ENCODE measurements at places on chromosomes 3 and 15. TPM values are rescaled to one million over a fixed set of nuclear protein-coding genes. Genes with fewer than 3 reads are reported as not detected.

DNA sequence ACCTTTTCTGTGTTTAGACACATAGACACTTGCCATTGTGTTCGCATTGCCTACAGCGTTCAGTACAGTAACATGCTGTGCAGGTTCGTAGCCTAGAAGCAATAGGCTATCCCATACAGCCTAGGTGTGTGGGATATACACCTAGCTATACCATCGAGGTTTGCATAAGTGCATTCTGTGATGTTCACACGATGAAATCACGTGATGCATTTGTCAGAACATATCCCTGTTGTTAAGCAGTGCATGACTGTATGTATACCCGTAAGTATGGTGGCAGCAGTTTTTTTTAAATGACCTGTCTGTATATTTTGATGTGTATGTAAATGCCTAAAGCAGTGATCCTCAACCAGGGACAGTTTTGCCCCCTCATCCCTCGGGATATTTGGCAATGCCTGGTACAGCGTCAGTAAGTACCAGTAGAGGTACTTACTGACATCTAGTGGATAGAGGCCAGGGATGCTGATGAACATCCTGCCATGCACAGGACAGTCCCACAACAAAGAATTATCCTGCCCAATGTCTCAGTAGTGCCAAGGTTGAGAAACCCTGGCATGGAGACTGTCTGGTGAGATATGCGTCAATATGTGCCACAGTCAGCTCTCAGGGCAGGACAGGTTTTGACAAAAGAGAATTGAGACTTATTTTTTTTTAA is 129.1 kb downstream of the HCN4 start:
- no peak for DNase-seq

GRCh38 chr15:79602731-79603130 is 170.6 kb downstream of the MINAR1 start:
- DNase-seq, result no peak

DNA sequence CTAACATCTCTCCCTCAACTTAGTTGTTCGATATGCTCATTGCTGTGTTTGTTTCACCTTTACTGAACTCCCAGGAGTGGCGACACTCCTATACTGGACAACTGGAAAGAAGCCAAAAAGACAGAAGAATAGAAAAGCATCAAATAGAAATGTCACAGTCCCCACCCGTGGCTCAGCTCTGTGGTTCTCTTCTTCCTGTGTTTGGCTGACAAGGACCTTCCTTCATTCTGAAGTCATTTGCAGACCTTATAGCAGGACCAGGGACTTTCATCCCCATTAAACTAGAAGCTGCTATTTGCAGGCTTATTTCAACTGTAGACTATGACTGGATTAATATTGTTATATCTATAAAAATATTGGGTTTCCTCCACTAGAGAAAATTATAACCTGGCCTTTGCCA is 125.9 kb downstream of the NECTIN3 start:
- DNase-seq, result no peak

- no peak for DNase-seq
Measured at GRCh38 chr3:40181182-40181581, 128.3 kb upstream of the EIF1B start.

GRCh38 chr3:37943631-37944314 is 46.8 kb upstream of the VILL start:
- no peak for DNase-seq

- DNase-seq, result no peak
Measured at GRCh38 chr3:9135930-9136525, 113.4 kb downstream of the SRGAP3 start.

GRCh38 chr3:47377186-47377585 is 3.6 kb upstream of the PTPN23 start:
- DNase-seq, result no peak

GRCh38 chr3:167941234-167941995 is 154.3 kb downstream of the GOLIM4 start:
- peak; percentile 81 for DNase-seq

- no peak for DNase-seq
Measured at GRCh38 chr3:22106213-22106896, 355.3 kb upstream of the ZNF385D start.

CFAP100 gene
- total RNA-seq, result not detected

PDE8A gene
- total RNA-seq, result 80.7 TPM

ABHD10 gene
- total RNA-seq, result 39.7 TPM

All from A673 (cell line).